Activated T-helper 1 cell treated with anti-CD3 and anti-CD28 coated beads, Interleukin-2, amount 50 U/mL, for 16 hours (primary cell): ENCODE measurements at places on chromosomes 1 and 21.

DNA sequence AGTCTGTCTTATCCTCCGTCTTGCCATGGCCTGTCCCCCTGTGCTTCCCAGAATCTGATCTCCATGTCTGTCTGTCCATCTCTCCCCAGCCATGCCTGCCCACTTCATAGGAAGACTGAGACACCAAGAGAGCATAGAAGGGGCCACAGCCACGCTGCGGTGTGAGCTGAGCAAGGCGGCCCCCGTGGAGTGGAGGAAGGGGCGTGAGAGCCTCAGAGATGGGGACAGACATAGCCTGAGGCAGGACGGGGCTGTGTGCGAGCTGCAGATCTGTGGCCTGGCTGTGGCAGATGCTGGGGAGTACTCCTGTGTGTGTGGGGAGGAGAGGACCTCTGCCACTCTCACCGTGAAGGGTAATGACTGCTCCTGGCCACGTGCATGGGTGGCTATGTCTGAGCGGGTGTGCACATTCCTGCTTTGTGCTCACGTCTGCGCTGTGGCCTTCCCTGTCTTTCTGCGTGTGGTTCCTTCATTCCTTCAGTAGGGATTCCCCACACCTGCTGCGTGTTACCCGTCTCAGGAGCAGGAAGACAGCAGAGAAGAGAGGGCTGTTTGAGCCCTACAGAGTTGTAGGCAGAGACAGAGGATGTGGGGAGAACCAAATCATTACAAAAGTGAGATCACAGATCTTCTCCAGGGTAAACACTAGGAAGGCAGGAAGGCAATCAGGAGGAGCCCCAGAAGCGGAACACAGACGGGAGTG lies 80.8 kb downstream of the OBSCN start:
- DNase-seq, result no peak

DNA sequence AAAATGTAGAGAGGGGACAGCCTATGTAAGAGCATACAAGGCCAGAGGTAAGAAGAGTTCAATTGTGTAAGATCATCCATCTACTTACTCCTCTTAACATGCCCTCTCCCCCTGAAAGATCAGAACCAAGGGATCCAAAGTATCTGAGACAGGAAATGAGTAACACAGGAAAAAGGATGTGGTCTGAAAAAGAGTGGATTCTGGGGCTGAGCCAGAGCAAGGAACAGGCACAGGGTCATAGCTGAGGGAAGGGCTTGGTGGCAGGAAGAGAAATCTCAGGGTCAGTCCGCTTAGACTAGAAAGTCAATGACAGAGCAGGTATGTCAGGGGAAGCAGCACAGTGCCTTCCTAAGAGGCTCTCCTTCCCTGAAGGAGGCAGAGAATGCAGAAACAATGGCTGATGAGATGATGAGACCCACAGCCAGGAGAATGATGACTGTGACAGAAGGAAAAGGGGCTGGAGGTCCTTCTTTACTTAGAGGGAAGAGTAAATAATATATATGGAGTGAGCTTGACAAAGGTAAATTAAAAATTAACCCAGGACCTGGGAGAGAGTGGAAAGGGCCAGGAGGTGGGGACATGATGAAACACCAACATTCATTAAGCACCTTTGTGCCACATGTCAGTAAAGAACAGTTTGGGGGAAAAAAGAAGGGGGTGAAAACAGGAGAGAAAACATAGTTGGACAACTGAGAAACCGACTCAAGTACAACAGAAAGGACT lies 26.2 kb upstream of the A3GALT2 start:
- no peak for DNase-seq

GRCh38 chr1:68782890-68783289 lies 286.0 kb upstream of the DEPDC1 start:
- DNase-seq, result no peak

DNA sequence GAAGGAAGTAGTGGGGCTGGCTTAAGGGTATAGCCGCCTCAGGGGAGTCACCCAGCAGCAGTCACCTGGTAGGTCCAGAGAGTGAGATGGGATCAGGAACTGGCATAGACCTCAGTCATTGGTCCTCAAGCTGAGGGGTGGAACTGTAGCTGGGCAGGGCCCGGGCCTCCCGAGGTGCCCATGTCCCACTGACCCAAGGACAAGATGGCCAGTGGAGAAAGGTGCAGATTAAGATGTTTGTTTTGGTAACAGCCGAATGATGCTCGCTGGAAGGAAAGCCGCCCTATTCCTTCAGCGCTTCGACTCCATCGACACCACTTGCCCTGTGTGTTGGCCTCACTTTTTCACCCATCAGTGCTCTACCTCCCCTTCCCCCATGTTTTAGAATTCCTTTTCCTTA lies 16.4 kb downstream of the COL9A2 start:
- DNase-seq, result no peak
